ENCODE measurements at places on chromosomes 5 and 9. TPM values are rescaled to one million over a fixed set of nuclear protein-coding genes. Genes with fewer than 3 reads are reported as not detected.

OR1J2 gene
- total RNA-seq, result not detected

PCDHB3 gene
- 1.4 TPM for total RNA-seq

OR13D1 gene
- total RNA-seq, result not detected

SLC1A3 gene
- 26.2 TPM for total RNA-seq

SYK gene
- total RNA-seq, result 42.9 TPM

- no peak for DNase-seq
These were observed 48.1 kb downstream of the TEK start for GRCh38 chr9:27157097-27157496.

GRCh38 chr9:81268048-81268447 lies 421.3 kb downstream of the TLE1 start:
- no peak for DNase-seq

- no peak for DNase-seq
These were observed 11.5 kb downstream of the PRRC2B start for GRCh38 chr9:131405428-131405827.

GRCh38 chr5:96808541-96808828 lies 740 bp upstream of the ERAP1 start:
- DNase-seq, result no peak

DNA sequence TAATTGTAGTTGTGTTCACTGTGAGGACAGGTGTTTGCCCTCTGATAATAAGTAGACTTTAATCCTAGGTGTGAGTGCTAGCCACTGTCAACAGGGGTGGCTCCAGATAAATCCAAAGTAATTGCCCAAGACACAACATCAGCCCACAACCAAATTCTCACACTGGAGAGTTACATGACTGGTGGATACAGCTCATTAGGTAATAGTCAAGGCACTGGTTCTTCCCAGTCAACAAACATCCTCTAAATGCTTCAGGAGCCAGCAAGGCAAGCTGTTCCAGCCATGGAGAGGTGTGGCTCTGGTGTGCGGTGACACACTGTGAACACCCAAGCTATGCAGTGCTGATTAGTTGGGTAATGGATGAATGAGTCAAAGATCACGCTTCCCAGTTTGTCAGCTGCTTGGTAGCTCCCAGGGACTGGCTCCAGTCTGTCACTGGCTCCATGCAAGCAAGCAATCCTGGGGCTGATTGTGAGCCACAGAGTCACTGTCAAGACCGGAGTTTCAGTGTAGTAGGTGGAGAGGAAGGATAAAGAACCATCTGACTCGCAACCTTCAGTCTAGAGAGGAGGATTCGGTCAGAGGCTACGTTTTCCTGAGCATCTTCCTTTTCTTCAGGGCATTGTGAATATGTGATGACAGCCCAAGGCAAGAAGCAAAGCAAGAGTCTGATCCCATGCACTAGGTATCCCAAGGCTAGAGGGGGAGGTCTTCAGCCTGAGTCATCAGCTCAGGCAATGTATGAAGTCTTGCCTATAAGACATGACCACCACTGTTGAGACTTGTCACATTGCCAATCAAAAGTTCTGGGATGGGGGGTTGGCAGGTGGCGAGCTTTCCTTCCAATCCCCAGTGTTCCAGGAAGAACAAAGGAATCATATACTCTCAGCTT lies 63.1 kb downstream of the UGCG start:
- DNase-seq, result peak; percentile 63

GRCh38 chr9:81108391-81108790 lies 581.0 kb downstream of the TLE1 start:
- no peak for DNase-seq

DNA sequence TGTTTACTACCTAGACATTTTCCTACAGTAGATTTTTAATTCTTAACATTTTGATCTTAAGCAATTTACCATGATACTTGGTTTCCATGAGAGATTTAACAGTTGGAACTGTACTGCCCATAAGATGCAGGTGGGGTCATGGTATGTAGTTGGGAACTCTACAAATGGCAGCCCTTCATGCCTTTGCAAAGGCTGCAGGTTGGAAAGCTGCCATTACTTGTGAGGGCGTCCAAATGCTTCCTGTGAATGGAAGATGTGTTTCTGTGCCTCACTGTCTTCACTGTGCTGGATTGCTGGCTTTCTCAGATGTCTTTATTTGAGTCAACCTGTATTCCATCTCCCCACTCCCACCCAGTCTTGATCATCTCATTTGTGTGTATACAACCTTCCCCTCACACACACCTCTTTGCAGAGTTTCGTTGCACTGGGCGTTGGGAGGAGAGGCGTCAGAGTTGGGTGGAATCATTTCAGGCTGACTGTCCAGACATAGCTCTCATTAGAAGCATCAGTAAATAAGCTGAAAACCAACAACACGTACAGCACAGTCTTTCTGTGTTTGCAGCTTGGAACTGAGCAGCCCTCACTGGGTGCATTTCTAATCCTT lies 14.8 kb upstream of the ABL1 start:
- no peak for DNase-seq

DNA sequence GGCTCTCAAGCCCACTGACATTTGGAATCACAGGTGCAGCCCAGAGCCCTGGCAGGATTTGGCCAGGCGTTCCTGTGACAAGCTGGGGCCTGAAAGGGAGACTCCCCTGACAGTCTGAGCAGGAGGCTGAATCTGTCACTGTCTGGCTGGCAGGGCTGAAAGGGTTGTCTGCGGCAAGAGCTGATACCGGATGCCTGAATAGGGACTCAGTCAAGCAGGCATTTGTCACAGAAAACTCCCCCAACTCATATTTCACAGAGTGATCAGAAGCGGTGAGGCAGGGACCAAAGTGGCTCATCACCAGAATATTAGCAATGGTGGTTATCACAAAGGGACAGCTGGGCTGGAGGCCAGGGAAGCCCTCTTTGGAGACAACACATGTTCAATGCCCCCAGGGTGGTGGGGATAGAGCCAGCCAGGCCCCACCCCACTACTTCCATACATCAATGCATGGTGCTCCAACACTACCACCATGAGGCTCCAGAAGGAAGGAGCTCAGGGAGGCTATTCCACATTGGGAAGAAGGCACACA lies 295.5 kb downstream of the DTWD2 start:
- DNase-seq, result no peak

- DNase-seq, result no peak
These were observed 51.1 kb downstream of the KLF4 start for GRCh38 chr9:107438211-107439031.

All from mucosa of gallbladder (tissue), 1 donor.